ENCODE measurements at places on chromosomes 5 and 9. TPM values are rescaled to one million over a fixed set of nuclear protein-coding genes. Genes with fewer than 3 reads are reported as not detected.

DNA sequence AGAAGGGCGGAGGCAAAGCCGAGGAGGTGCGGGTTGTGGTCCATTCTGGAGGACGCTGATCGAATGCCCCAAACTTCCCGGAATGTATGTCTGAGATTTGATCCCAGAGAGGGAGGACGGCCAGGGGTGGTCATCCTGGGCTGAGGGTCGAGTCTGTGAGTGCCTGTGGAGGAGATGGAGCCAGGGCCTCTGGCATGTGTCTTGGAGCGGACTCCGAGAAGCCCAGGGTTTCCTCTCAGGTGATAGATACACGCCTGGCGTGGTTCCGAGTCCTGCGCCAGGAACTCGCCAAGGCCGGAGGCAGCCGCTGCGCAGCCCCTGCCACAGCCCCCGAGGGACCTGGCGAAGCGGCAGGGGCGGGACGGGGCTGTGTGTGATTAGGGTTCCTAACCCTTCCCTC is 363 bp downstream of the ZNF454 start:
- DNase-seq: no peak

- DNase-seq: no peak
Observed at GRCh38 chr5:95988094-95988493, 26.4 kb upstream of the ELL2 start.

The IFNA7 gene
- total RNA-seq: not detected

The CMBL gene
- 22.5 TPM for total RNA-seq

The ROPN1L gene
- total RNA-seq: 0.45 TPM
